Hematopoietic multipotent progenitor cell treated with erythropoietin and hydrocortisone succinate and interleukin-3 and kit ligand, for 4 days (in vitro differentiated cells): ENCODE measurements at places on chromosomes 7 and 10.

- DNase-seq, result no peak
These were observed 43.6 kb upstream of the DPYSL4 start for GRCh38 chr10:132143162-132143561.

- peak; percentile 12 for DNase-seq
These were observed 145.6 kb downstream of the EXOC4 start for GRCh38 chr7:133398506-133398905.

GRCh38 chr10:68231106-68231816 is 652 bp downstream of the ATOH7 start:
- peak; percentile 78 for DNase-seq

DNA sequence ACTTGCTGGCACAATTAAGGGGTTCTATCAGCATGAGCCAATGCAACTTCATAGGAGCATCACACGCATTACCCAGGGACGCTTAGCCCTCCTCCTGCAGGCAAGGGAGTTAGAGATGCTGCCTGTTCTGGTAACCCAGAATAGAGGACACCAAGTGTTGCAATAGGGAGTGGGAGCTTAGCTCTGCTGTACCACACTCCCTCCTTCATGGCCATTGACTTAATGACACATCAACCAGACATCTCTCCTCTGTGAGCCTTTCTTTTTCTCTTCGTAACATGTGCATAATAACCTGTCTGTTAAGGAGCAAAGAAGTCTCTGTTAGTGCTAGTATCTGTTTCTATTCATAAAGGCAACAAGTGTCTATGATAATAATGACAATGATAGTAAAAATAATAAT is 282.4 kb downstream of the SORCS3 start:
- DNase-seq, result no peak

GRCh38 chr7:72234086-72234485 is 178.1 kb downstream of the CALN1 start:
- DNase-seq, result no peak

GRCh38 chr7:155846156-155846555 is 33.9 kb upstream of the SHH start:
- no peak for DNase-seq

- DNase-seq, result no peak
These were observed 75.9 kb upstream of the KMT2C start for GRCh38 chr7:152511736-152512135.

DNA sequence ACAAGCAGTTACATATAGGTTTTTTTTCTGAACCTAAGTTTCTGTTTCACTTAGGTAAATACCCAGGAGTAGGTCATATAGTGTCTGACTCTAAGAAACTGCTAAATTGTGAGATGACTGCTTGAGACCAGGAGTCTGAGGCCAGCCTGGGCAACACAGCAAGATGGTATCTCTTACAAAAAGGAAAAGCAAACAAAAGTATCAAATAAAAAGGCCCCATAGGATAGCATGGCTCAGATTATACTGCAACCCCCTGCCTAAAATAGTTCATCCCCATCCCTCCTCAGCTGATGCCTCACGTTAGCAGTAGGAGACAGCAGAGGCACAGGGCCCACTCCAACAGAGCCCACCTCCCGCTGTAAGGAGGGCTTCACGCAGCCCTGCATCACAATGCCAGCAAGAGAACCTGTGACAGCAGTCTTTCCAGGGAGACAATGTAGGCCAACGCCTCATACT is 90.3 kb downstream of the SRPK2 start:
- no peak for DNase-seq

DNA sequence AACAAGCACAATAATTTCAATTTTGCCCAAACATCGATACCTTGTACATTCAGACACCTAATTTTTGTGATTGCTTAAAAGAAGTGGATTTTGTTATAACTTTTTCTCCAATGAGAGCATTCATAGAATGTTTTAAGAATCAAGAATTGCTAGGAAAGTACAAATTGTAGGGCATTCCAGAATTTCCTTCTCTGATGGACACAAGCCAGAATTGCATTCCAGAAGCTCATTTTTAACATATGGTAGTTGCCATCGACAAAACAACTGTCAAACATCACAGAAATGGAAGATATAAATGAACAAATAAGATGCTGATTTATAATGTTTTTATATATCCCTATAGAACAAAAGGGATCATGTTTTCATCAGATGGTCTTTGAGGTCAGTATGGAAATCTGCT is 258.4 kb upstream of the NPVF start:
- DNase-seq, result no peak

- DNase-seq, result no peak
These were observed 428.0 kb upstream of the TPK1 start for GRCh38 chr7:145263886-145264285.

- DNase-seq, result no peak
These were observed 770.9 kb downstream of the TNS3 start for GRCh38 chr7:46810986-46811385.

GRCh38 chr7:108452707-108453106 is 3.5 kb downstream of the NRCAM start:
- peak; percentile 63 for DNase-seq

GRCh38 chr7:24891311-24891735 is 88.7 kb downstream of the OSBPL3 start:
- DNase-seq, result no peak

DNA sequence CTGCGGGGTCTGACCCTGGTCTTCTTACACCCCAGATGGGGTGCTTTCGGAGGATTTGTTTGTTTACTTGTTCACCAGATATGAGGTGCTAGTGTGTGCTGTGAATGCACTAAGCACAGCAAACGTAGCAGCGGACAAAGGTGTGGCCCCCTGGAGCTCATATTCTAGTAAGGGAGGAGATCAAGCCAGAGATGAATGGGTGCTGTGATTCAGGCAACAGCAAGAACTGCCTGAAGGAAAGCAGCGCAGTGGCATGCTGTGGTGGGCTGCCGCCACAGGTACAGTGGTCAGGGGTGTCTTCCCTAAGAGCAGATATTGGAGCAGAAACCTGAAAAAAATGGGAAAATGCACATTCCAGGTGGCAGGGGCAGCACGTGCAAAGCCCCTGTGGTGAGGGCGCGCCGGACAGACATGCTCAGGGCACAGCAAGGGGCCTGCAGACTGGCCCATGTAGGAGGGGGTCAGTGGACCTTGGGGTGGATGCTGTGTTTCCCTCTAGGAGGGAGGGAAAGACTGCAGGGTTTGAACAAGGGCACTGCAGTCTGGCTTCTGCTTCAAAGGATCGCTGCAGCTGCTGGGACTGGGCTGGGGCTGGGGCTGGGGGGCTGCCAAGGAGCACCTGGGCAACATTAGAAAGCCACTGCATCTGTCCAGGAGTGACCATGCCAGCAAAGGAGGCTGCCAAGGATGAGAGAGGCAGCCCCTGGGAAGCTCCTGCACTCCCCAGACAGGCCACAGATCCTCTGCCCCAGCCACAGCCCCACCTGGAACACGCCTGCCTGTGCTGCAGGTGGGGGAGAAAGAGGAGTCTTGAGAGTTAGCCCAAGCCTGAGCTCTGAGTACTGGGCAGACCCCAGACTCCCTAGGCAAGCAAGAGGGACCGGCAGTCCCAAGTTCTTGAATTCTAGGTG is 927 bp upstream of the DEPP1 start:
- no peak for DNase-seq

- DNase-seq, result peak; percentile 15
These were observed 52.0 kb upstream of the NRF1 start for GRCh38 chr7:129559564-129559963.

- DNase-seq, result peak; percentile 19
These were observed 54.6 kb downstream of the NOD1 start for GRCh38 chr7:30423788-30424505.

GRCh38 chr7:131943646-131944045 is 387.2 kb upstream of the PODXL start:
- no peak for DNase-seq

DNA sequence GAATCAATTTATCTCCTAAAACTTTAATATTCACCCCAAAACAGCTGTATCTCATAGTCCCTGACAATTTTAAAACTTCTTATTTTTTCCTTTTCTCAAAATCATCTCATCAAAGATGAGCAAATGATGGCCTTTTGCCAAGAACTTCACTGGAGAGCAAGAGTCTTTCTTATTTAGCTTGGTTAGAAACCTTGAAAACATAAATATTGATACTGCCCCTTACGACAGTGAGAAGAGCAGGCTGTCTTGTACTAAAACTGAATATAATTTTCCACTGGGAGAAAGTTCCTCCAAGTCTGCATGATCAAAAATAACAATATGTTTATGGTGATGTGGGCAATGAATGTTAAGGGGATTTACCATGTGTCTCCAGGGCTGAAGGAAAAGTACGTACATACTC is 109.0 kb downstream of the COL28A1 start:
- DNase-seq, result no peak

- peak; percentile 79 for DNase-seq
These were observed 54.5 kb downstream of the RAB18 start for GRCh38 chr10:27558612-27559020.

DNA sequence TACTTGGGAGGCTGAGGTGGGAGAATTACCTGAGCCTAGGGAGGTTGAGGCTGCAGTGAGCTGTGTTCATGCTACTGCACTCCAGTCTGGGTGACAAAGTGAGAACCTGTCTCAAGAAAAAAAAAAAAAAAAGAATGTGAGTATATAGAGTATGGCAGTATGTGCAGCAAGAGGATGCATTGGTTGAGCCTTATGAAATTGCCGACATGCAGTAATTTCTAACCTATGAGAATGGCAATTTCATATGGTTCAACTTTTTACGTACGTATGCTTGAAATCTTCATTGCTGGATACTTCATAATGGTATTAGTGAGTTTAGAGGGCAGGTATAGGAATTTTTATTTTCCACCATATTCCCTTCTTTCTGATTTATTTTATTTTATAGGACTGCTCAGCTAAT is 4.6 kb upstream of the FAM133B start:
- no peak for DNase-seq

DNA sequence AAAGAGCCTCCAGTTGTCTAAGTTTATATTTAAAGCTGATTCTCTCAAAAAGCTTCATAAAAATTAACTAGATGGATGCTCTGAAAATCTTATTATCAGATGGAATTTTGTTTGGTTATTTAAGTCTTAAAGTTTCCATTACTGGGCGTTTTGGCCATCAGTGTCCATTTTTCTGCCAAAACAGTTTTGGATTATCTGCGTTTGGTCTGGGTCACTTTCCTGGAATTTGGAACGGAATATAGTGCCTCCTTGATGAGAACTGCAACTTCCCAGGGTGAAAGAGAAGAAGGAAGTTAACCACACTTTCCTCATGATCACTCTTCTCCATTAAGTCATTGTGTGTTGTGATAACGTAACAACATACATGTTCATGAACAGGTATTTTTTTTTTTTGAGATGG is 764.9 kb upstream of the AUTS2 start:
- no peak for DNase-seq

DNA sequence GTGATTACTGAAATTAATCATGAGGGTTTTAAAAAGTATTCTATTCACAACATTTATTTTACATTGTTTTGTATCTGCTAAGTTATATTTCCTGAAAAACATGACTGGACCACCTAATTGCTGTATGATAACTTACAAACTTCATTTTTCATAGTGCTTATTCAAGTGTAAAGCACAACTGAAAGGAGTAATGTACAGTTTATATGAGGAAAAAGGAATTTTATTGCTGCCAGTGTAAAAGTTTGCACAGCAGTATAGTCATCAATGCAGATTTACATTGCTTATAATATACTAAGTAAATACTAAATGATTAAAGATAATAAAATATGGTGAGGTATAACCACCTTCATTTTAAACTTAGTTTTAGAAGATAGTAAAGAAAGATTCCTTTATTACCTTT is 4.0 kb downstream of the PTEN start:
- DNase-seq, result no peak

DNA sequence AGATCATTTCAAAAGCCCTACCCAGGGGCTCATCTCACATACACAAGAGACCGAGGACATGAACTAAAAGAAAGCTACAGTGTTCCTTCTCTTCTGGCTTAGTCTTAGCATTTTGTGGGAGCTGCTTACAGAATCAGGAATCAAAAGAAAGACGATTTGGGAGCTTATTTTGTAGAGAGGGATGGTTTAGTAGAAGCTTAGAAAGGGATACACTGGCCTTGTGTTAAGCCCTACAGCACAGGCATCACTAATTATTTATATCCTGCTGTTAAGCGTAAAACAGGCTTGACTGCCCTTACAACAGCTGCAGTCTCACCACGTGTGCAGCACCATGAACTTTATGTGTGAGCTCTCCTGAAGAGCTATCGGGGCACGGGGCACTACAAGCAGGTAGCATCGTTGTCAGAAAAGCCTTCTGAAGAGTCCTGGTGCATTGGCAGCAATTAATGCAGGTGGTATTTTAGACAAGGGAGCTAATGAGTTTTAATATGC is 798.3 kb downstream of the NXPH1 start:
- DNase-seq, result no peak

- DNase-seq, result no peak
These were observed 137.6 kb downstream of the GPAM start for GRCh38 chr10:112045938-112046337.

- DNase-seq, result no peak
These were observed 859.2 kb downstream of the GATA3 start for GRCh38 chr10:8913720-8914119.

DNA sequence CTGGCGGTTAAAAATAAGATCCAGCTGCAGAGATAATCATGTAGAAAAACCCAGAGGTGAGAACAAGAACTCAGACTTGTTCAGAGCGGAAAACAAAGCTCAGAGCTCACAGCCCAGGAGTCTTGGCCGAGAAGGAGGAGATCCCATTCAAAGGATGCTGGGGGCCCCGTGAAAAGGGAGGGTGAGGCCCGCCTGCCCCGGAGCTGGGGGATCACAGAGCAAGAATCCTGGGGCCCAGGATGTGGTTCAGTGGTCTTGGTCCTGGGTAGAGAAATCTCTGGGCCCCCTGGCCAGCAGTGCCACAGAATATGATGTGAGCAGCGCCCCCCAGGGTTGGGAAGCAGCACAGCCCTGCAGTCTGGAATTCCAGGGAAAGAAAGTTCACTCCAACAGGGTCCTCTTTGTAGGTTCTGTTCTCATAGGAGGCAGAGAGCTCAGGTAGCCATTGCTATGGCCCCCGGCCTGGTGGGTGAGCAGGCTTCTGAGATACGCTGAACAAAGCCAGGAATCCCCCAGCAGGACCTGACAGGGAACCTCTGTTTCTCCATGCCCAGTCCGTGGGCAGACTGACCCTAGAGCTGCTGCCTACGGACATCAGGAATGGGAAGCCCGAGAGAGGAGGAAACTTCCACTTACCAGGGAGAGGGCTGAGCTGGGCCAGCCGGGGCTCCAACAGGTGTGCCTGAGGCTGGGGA is 77.7 kb upstream of the GNA12 start:
- no peak for DNase-seq

DNA sequence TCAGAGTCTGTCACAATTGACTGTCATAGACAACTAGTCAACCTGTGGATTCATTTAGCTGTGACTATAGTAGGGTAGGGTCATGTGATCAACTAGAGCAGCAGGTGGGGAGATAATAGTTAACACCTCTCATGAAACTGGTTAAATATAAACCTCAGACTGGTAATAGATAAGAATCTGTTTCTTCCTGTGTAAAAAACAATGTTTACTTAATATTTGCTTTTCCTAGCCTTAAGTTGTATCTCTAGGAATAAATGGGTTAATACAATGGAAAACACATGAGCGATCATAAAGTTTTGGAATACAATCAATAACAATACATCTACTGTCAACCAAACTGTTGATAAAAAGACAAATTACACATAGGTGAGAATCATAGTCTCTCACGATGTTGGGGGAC is 43.4 kb upstream of the ITGB8 start:
- no peak for DNase-seq
